Left cardiac atrium (tissue), 4 donors: ENCODE measurements at places on chromosomes 6 and 20.
A peak's percentile ranks its signal among the peaks of the same experiment; 100 is the strongest.

DNA sequence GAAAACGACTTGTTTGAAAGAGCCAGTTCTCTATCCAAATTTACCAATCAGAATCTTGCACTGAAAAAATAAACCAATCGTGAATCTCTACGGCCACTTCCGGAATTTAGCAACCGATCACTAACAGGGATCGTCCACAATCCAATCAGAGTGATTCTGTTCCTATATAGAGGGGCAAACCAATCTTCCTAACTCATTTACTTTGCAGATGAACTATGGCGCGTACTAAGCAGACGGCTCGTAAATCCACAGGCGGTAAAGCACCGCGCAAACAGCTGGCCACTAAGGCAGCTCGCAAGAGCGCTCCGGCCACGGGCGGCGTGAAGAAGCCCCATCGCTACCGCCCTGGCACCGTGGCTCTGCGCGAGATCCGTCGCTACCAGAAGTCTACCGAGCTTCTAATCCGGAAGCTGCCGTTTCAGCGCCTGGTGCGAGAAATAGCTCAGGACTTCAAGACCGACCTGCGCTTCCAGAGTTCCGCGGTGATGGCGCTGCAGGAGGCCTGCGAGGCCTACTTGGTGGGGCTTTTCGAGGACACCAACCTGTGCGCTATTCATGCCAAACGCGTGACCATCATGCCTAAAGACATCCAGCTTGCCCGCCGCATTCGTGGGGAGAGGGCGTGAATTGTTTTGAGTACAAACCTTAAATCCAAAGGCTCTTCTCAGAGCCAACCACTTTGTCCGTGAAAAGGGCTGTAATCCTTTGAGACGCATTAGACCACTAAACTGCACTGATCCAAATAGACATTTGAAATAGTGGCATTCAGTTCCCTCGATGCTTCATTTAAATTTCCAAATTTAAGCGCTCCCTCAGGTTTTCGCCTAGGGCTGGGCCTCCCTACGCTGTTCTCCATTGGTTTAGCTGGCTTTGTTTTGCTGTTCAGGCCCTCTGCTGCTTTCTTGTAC is 138.0 kb downstream of the HFE start:
- DNase-seq, result no peak

DNA sequence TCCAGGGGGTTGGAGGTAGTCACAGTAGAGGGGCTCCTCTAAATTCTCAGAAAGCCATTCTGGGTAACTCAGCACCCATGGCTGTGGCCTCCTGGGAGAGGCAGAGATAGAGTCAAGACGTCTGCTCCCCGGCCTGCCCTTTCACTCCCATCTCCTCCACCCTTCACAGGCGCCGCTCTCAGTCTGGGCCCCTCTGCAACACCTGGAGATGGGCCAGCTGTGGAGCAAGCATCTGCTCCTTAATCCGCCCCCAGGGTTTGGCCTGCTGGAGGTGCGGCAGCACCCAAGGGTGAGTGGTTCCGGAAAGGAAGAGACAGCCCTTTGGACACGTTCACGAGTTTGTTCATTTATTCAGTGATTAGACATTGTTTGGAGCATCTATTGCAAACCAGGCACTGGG is 271.3 kb downstream of the BMP7 start:
- no peak for DNase-seq

DNA sequence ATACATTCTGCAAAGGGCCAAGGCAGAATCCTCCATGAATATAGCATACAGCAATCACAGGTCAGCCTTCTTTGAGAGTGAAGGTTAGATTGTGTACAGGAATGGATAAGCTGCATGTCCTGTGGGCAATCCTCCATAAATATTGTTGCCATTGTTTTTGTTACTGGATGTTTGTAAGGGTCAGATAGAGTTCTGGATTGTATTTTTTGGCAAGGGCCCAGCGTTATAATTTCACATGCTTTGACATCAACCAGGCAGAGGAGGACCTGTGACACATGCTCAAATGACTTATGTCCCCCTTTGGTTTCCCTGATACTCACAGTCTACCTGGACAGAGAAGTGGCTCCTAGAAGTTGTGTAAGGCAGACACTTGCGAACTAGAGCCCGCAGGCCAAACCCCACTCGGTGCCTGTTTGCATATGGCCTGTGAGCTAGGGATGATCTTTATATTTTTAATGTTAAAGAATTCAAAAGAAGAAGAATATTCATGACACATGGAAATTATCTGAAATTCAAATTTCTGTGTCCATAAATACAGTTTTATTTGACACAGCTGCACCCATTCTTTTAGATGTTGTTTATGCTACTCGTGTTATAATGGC is 5.4 kb downstream of the LY86 start:
- DNase-seq, result no peak

GRCh38 chr20:49569411-49570115 is 1.6 kb upstream of the PTGIS start:
- DNase-seq, result peak; percentile 48

DNA sequence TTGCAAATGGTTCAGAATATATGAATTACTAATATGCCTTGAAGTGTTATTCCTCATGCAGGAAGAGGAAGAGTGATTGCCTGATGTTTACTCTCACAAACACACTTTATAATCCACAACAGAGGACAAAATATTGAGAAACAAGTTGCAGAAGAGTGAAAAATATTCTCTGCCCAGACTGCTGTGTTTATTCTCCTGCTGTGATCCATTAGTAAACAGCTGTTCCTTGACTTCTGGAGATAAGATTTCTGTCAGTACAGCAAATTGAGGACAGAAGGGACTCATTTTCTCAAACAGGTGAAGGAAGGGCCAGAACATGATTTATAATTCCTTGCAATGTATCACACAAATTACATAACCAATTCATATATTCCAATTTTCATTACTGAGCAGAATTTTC is 148.0 kb downstream of the EPM2A start:
- DNase-seq, result no peak

DNA sequence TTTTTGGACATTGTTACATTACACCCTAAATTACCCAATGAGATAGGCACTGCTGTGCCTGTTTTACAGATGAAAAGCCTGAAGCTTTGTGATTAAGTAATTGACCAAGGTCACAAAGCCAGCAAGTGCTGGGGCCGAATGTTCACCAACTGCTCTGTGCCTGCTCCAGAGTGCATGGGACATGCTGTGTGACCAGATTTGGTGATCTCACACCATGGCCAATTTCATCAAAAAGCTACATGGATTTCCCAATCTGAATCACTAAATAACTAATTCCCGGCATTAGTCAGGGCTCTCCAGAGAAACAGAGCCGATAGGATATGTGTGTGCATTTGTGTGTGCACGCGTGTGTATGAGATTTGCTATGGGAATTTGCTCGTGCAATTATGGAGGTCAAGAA is 228.3 kb upstream of the ECI2 start:
- DNase-seq, result no peak

GRCh38 chr6:87330961-87331360 is 1.9 kb upstream of the GJB7 start:
- DNase-seq, result no peak

GRCh38 chr6:137802408-137803182 is 64.5 kb upstream of the TNFAIP3 start:
- no peak for DNase-seq

GRCh38 chr6:132253906-132254305 is 147.4 kb downstream of the MOXD1 start:
- no peak for DNase-seq

DNA sequence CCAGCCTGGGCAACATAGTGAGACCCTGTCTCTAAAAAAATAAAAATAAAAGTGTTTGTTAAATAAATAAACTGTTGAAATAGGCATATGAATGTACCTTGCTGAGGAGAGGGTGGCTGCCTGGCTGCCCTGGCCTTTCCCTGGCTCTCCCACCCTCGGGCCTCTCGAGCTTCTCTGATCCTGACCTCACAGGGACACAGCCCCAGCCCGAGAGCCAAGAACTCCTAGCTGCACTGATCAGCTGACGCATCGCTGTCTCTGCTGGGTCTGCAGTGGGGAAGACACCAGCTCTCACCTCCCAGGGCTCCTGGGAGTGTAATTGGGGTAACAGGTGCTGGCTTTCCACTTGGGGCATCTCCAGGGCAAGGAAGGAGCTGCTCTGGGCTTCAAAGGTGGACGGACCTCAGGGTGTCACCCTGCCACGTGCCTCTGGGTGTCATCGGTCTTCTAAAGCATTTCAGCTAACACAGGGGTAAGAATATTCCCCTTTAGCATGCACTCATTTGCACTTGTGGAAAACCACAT is 6.9 kb downstream of the TCF15 start:
- peak; percentile 43 for DNase-seq

DNA sequence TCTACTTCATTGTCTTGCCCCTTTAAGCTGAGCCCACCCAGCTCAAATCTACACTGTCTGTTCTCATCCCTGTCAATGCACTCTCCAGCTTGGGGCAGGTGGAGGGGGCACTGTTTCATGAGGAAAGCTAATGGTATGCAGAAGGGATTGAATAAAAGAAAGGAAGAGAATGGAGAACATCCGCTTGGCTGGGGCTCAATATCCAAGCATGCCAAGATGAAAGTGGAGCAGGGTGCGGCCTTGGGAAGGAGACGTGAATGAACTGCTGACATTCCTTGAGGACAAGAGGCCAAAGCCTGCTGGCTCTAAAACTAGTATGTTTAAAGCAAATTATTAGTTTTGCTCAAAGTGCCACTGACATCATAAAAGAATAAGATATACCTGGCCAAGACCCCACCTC is 24.2 kb downstream of the AKAP12 start:
- no peak for DNase-seq

DNA sequence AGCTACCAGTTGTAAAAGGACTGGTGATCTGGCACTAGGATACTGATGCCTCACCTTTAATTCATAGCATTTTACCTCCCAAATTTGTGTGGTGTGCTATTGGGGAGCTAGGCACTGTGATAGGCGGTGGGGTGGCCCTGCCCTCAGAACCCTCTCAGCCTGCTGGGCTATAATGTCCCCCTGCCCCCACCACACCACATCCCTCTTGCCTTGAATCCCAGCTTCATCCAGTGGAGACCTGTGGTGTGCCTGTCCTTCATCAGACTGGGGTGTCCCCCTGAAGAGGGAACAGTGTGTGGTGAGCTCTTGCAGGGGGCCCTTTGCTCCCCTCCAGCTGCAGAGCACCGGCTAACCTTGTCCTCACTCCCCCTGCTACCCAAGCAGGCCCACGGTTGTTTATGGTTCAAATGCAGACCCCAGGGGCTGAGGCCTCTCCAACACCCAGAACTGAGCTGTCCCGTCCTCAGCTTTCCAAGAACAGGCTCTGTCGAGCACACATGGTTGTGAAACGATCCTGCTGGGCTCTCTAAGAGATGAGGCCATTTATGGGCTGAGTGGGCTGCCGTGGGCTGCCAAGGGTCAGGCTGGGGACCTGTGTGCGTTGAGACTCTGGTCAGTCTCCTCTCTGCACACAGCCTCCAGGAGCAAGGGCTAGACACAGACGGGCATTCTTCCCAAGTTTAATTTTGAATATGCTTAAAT is 26.9 kb upstream of the VEGFA start:
- DNase-seq, result no peak
